ENCODE measurements at places on chromosomes 7 and 10. TPM values are rescaled to one million over a fixed set of nuclear protein-coding genes. Genes with fewer than 3 reads are reported as not detected.

Gene TMEM178B
- 1.1 TPM for total RNA-seq

Gene GIMAP8
- not detected for total RNA-seq

Gene ZNF365
- 9.1 TPM for total RNA-seq

DNA sequence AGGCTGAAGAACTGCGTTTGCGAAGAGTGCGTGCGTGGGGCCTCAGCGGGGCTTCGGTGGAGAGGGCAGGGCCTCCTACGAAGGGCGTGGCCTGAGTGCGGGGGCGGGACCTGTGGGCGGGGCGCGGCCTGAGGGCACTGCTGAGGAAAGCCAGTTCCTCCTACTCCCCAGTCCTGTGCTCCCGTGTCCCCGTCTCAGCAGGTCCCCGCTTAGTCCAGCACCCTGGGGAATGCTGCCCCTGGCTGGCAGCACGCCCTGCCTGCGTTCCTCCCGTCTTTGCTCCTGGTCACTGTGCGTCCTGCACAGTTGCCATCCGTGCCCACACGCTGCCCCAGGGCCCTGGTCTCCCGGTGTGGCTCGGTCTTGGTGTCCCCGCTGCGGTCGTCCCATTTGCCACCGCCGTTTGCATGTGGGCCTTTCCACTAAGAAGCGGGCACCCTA, 177.1 kb downstream of the ZNF248 start:
- DNase-seq, result no peak
- H3K27ac ChIP-seq, result no peak overlapping the region
- H3K27me3 ChIP-seq, result no peaks in the 10 kb centered on the region
- no peaks in the 10 kb centered on the region for H3K4me1 ChIP-seq
- no peaks in the 10 kb centered on the region for H3K36me3 ChIP-seq

DNA sequence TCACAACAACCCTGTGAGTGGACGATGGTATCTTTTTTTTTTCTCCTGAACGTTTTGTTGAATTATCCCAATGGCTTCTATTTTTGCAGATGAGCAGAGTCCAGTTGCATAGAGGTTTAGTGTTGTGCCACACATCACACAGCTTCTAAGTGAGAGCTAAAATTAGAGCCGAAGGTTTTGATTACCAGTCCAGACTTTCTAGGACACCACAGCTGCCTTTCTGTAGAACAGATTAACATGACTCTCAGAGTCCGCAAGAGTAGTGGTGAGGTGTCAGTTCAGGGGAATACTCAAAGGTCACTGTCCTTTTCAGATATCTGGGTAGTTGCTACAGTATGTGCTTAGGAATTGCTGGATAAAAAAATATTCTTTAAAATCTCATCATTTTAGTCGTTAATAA, 13.8 kb downstream of the SGPL1 start:
- H3K27ac ChIP-seq, result peak overlapping the region; percentile 15
- H3K27me3 ChIP-seq, result no peaks in the 10 kb centered on the region
- no peak overlapping the region for H3K4me3 ChIP-seq
- H3K36me3 ChIP-seq, result peaks cover 13% of the 10 kb centered on the region

GRCh38 chr7:106763717-106764116, 101.4 kb upstream of the PIK3CG start:
- no peak overlapping the region for H3K27ac ChIP-seq
- no peaks in the 10 kb centered on the region for H3K4me1 ChIP-seq
- no peaks in the 10 kb centered on the region for H3K27me3 ChIP-seq
- no peak overlapping the region for H3K4me3 ChIP-seq
- no peaks in the 10 kb centered on the region for H3K36me3 ChIP-seq

DNA sequence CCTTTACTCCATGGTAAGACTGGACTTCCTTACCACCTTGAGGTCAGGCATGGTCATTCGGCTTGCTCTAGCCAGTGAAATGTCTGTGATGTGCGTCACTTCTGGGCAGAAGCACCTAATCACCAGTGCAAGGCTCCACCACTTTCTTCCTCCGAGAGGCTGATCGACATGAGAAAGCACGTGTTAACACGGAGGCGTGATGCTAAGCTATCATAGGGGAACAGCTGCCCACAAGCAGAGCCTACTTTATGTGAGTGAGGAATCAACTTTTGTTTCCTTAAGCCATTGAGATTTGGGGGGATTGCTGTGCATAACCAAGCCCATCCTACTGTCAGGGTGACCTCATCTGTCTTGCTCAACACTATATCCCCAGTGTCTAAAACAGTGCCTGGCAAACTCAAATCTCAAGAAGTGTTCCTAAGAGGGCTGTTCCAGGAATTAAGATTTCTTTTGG, 23.1 kb upstream of the SAR1A start:
- DNase-seq, result no peak
- H3K4me1 ChIP-seq, result peaks cover 60% of the 10 kb centered on the region
- H3K27me3 ChIP-seq, result no peaks in the 10 kb centered on the region

DNA sequence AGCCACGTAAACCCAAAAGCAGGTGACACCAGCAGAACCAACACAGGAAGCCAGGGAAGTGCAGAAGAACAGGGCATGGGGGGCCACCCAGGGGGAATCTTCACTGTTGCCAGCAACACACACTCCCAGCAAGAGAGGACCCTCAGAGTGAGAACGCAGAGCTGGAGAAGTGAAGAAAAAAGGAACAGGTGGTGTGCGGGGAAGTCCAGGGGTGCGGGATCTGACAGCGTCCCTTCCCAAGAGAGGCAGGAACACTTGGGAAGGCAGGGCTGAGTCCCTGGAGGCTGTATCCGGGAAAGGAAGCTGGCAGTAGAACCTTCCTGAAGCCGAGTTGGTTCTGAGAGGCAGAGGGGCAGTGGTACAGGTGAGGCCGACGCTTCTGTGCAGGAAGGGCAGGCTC, 27.7 kb downstream of the AGAP4 start:
- DNase-seq, result no peak
- no peak overlapping the region for H3K27ac ChIP-seq
- H3K4me3 ChIP-seq, result no peak overlapping the region
- H3K27me3 ChIP-seq, result no peaks in the 10 kb centered on the region
- H3K36me3 ChIP-seq, result no peaks in the 10 kb centered on the region

GRCh38 chr7:70392256-70392876, 739.6 kb upstream of the GALNT17 start:
- H3K4me1 ChIP-seq, result no peaks in the 10 kb centered on the region
- no peaks in the 10 kb centered on the region for H3K27me3 ChIP-seq
- no peak overlapping the region for H3K4me3 ChIP-seq
- DNase-seq, result no peak
- no peaks in the 10 kb centered on the region for H3K36me3 ChIP-seq

GRCh38 chr7:83751217-83751616, 102.3 kb upstream of the SEMA3E start:
- no peaks in the 10 kb centered on the region for H3K36me3 ChIP-seq
- no peak for DNase-seq
